ENCODE measurements at places on chromosomes 12 and 14.
A peak's percentile ranks its signal among the peaks of the same experiment; 100 is the strongest.

GRCh38 chr12:102061096-102061559 is 663 bp downstream of the WASHC3 start:
- DNase-seq, result no peak

- no peak for DNase-seq
Observed at GRCh38 chr12:93497456-93497855, 30.1 kb downstream of the MRPL42 start.

GRCh38 chr12:115440438-115440837 is 756.5 kb upstream of the TBX3 start:
- DNase-seq, result peak; percentile 14

GRCh38 chr12:69129564-69129963 is 109.8 kb upstream of the CPSF6 start:
- no peak for DNase-seq

DNA sequence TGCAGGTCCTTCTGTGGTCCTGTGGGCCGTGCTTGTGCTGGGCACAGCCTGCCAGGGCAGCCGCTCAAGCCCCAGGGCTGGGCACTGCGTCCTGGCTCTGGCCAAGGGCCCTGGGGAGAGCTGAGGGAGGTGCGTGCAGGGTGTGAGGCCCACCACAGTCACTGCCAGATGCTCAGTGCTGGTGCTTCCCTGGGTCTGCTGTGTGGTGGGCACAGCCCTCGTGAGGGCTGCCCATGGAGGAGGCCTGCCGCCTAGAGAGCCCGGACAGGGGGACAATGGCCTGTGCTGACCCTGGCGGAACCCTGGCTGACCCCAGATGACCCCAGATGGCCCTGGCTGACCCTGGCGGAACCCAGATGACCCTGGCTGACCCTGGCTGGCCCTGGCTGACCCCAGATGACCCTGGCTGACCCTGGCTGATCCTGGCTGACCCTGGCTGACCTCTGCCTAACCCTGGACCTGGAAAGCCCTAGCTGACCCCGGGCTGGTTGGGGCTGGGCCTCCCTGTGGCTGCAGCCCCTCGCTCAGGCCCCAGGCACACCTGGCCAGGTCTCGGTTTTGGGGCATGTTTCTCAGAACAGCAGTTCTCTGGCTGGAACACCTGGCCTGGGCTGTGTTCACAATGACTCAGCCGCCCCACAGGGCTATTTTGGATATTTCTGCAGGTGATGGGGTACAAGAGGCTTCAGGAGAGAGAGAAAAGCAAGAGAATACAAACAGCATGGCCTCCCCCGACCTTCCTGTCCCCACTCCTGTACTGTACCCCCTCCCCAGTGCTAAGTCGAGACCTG is 55.4 kb downstream of the TMEM121 start:
- no peak for DNase-seq

- DNase-seq, result no peak
Observed at GRCh38 chr12:41604830-41605229, 416.7 kb downstream of the PDZRN4 start.

- no peak for DNase-seq
Observed at GRCh38 chr12:17478908-17479673, 610.9 kb downstream of the RERGL start.

DNA sequence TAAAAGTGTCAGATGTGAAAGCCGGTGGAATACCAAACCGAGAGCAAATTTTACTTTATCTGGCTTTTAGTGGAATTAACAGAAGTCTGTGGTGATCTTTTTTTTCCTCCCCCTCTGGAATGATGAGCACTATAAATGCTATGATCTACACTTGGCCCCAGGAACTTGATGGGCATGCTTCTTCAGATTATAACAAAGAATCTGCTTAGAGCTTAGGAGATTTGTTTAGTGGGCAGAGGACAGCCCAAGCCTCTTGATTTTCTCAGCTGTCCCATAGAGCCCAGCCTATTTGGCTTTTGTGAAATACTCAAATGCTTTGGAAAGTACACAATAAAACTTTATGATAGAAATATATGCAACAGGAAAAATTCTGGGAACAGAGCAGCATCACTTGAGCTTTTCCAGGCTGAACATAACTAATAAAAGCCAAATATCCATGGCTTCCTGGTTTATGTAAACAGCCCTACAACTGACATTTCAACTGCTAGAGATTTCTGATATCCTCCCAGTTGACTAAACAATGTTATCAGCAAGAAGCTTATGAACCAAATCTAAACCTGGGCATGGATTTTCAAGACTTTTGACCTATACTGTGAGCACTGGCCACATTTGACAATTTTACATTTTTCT is 149.6 kb downstream of the PLXNC1 start:
- no peak for DNase-seq
